T-helper 17 cell (primary cell): ENCODE measurements at places on chromosomes 2 and 18.

DNA sequence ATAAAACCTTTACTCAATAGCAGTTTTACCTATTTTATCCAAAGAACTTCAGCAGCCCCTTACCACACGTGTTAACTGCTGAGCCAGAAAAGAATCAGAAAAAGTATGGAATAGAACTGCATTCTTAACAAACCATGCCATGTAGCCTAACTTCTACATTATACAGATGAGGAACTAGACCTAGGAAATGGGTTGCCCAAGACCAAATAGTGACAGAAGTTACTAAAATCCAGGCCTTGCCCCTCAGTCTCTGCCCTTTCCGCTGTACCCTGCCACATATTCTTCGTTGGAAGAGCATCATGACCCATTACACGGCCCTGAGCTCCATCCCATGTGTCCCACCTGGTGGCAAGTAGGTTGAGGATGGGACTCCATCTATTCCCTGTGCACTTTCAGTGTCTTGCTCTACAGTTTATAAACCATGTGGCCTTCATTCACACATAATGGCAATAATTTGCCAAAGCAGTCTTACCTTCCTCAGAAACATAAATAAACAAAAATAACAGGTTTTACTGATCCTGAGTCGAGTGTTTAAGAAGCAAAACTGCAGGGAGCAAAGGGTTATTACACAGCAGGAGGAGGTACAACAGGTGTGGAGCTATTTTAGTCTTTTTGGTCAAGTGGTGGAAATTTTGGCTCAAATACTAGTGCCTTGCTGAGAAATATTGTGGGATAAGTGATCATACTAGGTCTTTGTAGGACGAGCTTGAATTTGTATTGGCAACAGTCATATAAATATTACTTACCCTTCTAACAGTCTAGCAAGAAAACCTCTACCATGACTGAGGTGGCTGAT is 46.5 kb downstream of the HNRNPLL start:
- no peak for DNase-seq

- no peak for DNase-seq
Measured at GRCh38 chr18:6629635-6630140, 99.8 kb upstream of the ARHGAP28 start.

DNA sequence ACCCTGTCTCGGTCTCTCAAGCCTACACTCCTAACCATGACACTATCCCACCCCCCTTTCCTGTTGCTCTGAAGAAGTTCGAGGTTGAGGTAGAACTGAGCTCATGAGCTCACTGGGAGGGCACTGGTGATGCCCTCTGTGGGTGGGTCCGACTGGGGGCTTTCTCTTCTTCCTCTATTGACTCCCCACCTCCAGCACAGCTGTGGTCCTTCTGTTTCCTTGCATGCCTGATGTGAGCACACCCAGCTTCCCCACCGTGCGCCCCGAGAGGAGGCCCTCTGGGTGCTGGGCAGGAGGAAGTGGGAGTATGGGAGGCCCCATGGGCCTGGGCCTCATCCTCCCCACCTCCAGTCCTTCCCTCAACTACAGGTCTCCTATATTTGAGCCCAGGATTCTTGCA is 20.9 kb downstream of the SPEG start:
- no peak for DNase-seq

DNA sequence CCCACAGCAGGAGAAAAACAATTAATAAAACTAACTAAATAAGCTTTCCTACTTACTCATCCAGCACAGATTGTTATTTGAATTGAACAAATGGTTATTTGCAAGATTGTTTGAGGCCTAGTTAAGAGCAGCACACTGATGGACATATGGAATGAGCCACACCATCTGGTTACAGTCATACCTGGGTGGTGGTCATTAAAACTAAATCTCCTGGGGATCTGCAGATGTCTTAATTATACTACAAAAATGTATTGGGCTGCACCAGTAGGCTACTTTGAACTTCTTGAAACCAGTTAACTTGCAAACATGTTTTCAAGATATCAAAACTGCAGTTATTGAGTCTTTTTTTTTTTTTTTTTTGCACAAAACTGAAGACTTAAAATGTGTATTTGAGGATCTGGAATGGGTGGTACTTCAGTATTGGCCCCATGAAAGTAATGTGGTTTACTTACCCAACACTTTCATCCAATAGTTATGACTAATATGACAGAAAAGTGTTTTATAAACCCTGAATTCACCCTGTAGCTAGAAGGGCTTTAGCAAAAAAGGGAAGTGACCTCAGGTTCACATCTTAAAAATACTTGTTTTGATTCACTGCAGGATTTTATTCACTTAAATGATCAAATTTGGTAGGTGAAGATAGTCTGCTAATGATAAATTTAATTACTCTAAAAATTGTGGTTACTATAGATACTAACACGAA is 10.8 kb downstream of the AGFG1 start:
- no peak for DNase-seq

- DNase-seq, result no peak
Measured at GRCh38 chr2:75800456-75800855, 89.7 kb upstream of the GCFC2 start.

DNA sequence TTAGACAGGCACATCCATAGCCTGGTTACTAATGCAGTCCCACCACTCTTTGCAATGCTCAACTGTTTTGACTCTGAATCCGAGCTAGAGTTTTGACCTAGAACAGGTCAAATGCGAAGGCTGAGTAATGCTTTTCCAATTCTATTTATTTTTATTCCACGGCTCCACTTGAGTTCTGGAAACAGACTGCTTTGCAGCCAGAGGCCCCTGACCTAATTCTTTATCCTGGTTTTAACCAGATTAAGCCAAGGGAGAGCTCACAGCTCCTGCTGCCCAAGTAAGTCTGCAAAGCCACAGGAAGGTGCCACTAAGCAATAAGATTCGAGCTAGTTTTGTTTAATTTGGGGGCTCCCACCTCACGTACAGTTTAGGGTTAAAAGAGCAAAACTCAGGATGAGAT is 51.4 kb downstream of the MREG start:
- DNase-seq, result no peak

DNA sequence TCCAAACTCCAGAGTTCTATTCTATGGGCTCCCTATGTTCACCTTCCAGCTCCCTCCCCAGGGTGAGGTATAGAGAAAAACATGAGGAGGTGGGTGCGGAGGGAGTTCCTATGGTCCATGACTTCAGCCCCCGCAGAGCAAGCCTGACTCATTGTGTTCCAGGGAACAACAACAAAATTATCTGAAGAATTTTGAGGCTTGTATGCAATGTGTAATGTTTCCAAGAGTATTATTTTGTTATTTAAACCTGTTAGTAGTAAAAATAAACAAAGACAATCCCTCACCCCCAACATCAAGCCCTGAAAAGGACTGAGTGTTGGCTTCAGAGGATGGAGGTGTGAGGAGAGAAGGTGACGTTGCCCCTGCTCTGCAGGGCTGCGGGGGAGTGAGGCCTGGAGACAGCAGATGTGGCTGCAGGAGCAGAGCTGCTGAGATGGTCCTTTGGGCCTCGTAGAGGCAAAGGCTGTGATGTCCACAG is 29.0 kb downstream of the LAMA3 start:
- no peak for DNase-seq

- no peak for DNase-seq
Measured at GRCh38 chr18:9627642-9628041, 13.3 kb upstream of the PPP4R1 start.

DNA sequence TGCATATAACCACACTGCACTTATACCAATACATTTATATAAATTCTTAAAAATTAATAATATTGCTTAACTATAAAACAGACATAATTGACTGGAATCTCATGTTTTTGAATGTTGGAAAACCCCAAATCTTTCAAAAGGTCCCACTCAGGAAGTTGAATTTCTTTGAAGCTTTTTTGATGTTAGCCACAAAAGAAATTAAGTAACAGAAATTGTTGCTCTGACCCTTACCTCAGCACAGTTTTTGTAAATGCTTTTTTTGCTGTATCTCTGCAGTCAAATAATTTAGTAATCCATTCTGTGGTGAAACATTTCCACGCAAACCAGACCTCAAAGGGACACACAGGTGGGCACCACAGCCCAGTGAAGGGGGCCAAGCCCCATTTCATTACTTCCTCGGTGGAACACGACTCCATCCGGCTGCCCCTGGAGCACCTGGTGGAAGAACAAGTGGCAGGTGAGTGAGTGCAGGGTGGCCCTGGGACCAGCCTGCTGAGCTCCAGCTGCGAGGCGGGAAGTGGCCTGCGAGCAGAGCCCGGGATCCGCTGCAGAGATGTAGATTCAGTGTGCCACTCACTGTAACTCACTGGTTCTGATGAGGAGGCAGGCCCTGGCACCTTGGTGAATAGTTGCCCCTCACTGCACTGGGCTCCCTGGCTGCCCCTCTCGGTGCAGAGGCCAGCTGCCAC is 8.4 kb downstream of the SCLY start:
- no peak for DNase-seq

- no peak for DNase-seq
Measured at GRCh38 chr2:58984731-58985130, 743.6 kb upstream of the FANCL start.

- DNase-seq, result no peak
Measured at GRCh38 chr2:219619235-219619634, 8.2 kb upstream of the SLC4A3 start.

DNA sequence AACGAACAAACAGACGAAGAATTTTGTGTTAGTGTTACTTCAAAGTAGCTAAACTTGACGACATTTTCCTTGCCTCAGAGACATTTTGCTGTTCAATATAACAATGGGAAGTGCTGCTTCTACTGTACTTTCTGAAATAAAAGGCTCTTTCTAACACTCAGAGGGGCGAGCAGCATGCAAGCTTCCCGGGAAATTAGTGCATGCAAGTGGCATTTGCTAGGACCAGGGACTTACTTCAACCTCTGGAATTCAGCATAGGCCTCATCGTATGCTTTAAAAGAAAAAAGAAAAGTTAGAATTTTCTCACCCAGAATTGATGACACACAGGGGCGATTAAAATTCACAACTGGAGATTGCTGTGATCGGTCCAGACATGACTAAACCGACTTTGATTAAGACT is 62.5 kb upstream of the LPIN2 start:
- no peak for DNase-seq

- DNase-seq, result no peak
Measured at GRCh38 chr2:31227110-31227509, 6.8 kb upstream of the EHD3 start.

GRCh38 chr2:205582366-205582765 is 99.9 kb upstream of the NRP2 start:
- DNase-seq, result no peak

DNA sequence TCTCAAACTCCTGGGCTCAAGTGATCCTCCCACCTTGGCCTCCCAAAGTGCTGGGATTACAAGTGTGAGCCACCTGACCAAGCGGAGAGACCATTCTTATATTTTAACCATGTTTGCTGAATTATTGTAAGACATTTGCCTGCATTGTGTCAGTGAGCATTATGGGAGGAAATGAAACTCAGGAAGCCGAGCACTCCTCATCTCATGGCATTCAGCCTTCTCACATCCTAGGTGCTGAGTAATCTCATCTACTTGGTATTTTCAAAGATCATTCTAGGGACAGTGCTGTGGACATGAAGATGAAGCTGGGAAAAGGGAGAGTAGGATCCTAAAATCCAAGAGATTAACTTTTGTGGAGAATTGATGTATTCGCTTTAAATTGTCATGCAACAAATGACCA is 66.1 kb downstream of the NAPG start:
- DNase-seq, result no peak

DNA sequence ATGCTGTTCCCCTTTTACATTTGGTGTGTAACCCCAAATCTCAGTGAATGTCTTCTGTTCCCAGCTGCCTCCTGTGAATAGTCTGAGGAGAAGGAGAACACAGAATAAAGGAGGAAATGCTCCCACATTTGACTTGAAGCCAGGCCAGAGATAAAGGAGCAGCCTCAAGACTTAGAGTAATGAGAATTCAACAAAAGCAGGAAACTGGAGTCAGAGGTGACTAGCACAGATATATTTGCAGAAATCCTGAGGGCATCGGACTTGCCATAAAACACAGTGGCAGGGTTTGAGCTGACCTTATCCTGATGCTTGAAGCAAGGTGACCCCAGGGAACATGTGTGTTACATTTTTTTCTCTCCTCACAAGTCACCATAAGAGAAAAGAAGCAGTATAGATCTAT is 291.4 kb upstream of the RND3 start:
- no peak for DNase-seq

- no peak for DNase-seq
Measured at GRCh38 chr2:74646834-74647482, 1.2 kb downstream of the M1AP start.

DNA sequence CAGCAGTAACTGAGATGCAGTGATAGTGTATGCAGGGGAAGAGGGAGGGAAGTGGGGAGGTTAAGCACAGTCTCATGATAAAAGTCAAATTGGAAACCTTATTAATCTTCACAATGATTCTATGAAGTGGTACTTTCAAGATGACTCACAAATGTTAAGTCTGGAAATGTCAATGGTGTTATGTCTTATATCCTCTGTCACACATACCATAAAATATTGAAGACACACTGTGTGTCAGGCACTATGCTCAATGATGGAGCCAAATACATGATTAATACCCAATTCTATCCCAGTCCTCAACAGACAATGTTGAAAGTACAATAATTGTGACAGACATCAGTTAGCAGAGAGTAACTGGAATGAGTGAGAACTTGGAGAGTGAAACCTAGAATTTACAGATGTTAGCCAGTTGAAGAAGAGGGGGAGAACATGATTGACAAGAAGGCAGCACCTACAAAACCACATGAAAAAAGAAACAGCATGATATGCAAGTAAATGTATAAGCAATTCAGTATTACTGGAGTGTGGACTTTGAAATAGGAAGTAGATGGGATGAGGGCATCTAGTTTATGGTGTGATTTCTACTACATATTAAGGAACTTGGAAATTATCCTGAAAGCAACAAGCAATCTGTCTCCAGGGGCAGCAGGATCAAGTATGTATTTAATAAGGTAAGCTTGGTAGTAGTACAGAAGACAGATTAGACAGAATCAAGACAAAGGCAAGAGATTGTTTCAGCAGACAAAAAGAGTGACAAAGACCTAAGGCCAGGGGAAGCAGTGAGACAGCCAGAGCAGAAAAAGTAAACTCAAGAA is 107.6 kb downstream of the STRN start:
- DNase-seq, result no peak

- no peak for DNase-seq
Measured at GRCh38 chr18:74242438-74243096, 49.2 kb downstream of the CYB5A start.
